ENCODE measurements at places on chromosomes 12 and 14. TPM values are rescaled to one million over a fixed set of nuclear protein-coding genes. Genes with fewer than 3 reads are reported as not detected.

DNA sequence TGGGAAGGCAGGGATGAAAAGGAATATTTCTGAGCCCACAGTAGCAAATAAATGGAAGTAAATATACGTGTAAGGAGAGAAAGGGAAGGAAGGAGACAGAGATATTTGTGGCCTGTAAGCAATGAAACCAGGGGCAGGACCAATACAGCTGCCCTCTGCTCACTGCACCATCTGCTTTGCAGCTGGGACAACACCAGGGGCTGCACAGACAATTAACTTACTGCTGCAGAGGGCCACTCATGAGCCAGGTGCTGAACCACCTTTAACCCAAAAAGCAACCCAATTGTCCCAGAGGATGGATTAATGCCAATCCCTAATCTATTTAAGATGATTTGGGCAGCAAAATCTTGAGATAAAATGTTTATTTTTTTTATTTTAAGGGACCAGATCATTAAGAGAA, 30.6 kb upstream of the TMX1 start:
- no peak for DNase-seq

DNA sequence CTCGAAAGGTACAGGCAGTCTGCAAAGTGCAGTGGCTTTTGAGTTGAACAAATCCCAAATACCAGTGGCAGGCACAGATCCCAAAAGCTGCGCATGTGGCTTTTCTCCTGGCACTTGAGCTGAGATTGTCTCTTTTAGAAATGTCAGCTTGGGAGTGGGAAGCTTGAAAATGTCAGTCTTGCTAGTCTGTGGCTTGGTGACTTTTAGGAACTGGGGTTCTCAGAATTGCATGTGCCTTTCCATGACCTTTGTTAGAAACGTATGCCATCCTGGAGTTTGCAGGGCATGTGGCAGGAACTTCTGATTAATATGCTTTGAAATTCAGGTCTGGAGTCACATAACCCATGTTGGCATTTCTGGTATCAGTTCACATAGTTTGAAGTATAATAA, 182.1 kb downstream of the CHST11 start:
- DNase-seq = no peak

DNA sequence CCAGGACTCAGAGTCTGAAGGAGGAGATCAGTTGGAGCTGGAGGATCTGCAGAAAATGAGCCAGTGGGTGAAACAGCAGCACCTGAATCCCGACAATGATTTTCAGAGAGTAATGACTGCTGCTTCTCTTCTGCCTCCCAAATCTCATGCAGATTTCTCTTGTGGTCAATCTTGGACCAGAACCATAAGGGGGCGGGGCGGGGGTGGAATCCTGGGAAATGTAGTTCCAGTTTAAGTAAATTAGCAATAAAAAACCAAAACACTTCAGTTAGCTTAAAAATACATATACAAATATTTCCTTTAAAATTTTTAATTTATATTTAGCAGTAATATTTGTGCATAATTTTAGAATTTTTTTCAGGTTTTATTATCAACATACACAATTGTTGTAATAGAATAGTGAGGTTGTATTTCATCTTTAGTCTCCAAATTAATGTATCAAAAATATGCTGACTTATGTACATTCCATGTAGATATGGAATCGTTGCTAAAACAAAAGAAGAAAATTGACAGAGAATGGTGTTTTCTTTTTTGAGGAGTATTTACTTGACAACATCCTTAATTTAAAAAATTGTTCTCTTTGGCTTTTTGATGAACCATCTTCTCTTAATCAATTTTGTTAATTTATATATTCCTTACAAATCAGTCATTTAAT, 223.5 kb upstream of the SYT10 start:
- no peak for DNase-seq

DNA sequence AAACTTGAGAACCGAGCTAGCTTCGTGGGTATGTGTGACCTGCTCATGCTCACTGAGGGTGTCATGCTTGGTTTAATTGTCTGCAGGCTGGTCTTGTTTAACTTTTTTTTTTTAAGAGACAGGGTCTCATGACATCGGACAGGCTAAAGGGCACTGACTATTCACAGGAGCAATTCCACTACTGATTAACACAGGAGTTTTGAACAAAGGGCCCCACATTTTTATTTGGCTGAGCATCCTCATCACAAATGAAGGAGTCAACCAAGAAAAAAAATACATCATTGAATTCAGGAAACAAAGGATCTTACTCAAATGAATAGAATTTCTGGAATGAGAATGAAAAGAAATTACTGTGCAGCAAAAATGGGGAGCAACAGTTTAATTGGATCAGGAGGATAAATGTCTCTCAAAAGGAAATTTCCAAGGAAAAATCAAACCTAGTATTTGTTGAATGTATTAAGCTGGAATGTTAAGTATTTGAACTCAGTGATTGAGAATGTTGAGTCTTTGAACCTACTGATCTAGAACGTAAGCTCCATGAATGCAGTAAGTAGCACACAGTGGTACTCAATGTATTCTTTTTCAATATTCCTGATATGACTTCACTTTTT, 20.8 kb upstream of the PYROXD1 start:
- no peak for DNase-seq

DNA sequence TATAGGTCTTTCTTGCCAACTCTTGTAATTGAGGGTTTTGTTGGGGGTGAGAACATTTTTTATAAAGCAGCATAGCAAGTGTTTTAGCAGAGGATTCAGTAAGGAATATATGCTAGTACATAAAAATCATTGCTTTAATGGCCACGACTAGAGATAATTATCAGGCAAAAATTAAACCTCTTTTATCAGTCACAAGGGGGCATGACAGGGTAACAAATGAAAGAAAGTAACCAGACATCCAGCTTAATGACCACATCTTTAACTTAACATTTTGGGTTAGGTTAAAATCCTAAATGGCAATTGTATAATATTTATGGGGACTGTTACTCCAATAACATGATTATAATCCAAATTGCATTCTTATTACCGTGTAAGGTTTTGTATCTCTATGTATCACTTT, 119.6 kb downstream of the LRRIQ1 start:
- DNase-seq = no peak

DNA sequence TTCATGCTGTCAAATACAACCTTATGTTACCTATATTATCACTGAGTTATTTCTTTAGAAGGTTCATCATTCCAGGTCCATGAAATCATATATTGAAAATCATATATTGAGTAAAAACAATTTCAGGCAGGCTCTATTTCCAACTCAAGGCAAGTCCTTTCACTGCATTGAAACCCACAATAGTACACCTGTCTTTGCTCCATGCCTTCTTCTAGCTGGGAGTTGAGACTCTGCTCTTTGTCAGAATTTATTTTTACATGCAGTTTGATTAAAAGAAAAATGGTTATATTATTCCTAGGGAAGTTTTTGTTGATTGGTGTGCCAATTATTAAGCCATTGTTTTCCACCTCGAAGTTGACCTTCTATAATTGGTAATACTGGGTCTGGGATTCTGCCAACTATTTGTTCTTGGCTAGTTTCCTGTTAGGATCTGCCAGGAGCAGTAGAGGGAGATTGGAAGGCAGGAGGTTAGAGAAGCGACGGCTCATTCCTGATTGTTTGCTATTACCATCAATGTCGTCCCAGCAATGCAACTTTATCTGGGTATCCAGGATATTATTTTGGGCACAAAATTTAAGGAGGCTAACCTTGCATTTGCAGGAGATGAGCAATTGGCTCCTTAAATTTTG, 79.5 kb upstream of the MIS18BP1 start:
- DNase-seq = no peak

DNA sequence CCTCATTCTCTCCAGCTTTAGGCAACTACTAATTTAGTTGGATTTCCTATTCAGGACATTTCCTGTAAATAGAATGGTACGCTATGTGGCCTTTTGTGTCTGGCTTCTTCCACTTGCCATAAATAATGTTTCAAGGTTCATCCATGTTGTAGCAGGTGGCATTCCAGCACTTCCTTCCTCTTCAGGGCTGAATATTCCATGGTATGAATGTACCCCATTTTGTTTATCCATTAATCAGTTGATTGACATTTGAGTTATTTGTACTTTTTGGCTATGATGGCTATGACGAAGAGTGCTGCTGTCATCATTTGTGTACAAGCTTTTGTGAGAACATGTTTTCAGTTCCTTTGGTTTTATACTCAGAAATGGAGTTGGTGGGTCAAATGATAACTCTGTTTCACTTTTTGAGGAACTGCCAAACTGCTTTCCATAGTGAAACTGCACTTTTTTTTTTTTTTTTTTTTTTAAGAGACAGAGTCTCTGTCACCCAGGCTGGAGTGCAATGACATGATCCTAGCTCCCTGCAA, 6.5 kb upstream of the CDK2AP1 start:
- peak; percentile 56 for DNase-seq

- DNase-seq = peak; percentile 35
These were observed 60.8 kb upstream of the REP15 start for GRCh38 chr12:27635349-27635972.

- DNase-seq = no peak
These were observed 14.0 kb downstream of the ULK1 start for GRCh38 chr12:131908092-131909080.

- DNase-seq = no peak
These were observed at the start of gene SPX for GRCh38 chr12:21526053-21526452. Gene SPX, plus strand, starts transcription at chr12:21526296. Its CDS starts 177 bp downstream, at chr12:21526473.

GRCh38 chr12:46049665-46050064, 59.3 kb upstream of the SCAF11 start:
- no peak for DNase-seq

DNA sequence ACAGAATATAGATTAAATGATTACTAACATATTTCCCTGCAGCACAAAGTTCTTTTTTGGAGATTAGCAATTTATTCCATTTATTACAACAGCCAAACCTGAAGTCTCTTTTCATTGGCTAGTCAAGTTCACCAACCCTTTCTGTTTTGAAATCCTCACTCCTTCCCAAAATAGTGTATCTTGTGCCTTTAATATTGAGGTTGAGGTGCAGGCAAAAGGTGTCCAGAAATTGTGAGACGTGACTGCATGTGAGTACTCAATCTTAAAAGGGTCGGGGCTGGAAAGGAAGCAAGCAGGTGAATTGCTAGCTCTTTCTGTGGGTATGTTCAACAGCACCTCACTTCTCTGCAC, 11.1 kb upstream of the FOXN3 start:
- no peak for DNase-seq

DNA sequence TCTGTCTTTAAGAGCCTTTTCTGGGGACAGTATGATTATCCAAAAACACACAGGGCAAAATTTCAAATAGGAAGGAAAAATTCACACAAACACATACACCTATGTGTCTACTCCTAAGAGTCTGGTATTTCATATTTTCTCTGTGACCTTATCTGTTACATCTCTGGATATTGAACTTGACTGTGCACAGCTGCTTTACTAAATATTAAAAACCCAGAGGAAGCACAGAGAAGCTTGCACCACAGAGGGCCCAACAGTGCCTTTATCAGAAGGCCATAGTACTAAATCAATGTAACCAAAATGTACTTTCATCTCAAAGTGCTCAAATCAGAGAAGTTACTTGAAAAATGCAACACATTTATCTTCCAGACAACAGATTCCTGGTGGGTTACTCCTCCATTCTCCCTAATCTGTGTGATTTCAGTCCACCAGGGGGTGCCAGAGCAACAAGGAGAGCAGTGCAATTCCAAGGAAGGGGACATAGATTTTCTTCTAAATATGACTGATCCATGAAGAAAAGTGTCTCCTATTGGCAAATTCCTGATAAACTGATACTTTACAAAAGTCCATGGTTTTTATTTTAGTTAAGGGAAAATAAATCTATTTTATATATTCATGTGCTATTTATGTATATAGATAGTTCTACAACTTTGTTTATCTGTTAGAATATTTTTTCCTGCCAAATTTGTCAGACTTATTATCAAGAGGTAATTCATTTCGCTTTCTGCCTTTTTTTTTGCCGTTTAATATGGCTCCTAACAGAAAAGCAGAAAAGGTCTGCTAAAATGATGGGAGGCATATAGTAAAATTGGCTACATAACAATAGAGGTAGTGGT, 617.6 kb downstream of the LRFN5 start:
- no peak for DNase-seq

DNA sequence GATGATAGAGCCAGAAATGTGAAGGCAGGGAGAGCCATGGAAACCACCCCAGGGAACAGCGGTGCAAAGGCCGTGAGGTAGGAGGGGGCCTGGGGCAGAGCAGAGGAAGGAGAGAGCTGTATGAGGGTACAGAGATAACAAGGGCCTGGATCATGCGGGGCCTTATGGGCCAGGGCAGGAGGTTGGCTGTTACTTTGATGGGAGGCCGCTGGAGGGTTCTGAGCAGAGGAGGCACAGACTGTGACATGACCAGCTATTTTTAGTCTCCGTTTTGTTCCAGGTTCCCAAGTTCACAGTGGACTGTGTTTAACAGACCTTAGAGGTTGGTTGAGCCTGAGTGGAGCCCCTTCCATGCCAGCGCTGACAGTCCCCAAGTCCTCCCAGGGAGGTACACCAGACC, 118.6 kb downstream of the GCH1 start:
- no peak for DNase-seq

DNA sequence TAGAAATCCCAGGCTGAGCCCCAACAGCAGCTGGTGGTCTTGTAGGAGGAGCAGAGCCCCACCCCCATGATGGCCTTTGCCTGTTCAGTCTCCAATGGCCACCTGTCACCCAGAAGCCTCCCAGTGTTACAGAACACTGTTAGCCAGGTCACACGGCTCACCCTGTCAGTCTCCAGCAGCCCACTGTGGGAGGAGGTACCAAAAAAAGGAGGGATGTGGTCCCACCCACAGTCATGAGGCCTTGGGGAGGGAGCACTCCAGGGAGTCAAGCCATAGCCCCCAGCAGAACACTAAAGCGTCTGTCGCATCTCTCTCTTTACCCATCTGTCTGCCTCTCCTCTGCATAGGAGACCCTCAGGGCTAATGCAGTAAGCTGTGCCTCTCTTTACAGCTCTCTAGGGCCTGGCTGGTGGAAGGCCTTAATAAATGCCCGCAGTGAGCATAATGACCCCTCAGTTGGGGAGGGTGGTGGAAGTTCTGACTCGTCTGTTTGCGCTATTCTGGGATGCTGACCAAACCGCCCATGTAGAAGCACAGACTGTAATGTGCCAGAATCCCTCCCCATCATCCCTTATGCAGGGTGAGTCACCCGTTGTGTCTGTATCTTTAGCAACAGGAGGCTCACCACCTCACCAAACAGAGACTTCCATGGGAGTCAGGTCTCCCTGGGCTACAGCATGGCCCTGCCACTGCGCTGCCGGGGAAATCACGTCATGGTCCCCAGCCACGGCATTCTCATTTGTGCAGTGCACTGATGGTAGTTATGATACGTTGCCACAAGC, 14.6 kb downstream of the C14orf132 start:
- DNase-seq = no peak

- DNase-seq = no peak
These were observed 3.4 kb upstream of the MYRFL start for GRCh38 chr12:69821456-69822159.

SLC25A47 gene
- not detected for total RNA-seq

C12orf50 gene
- 0.15 TPM for total RNA-seq

TAS2R42 gene
- total RNA-seq = not detected

ENDOU gene
- total RNA-seq = not detected

TAC3 gene
- not detected for total RNA-seq

LRP1-AS gene
- total RNA-seq = not detected

ACOT6 gene
- total RNA-seq = not detected
